ENCODE measurements at places on chromosomes 5 and 9.

DNA sequence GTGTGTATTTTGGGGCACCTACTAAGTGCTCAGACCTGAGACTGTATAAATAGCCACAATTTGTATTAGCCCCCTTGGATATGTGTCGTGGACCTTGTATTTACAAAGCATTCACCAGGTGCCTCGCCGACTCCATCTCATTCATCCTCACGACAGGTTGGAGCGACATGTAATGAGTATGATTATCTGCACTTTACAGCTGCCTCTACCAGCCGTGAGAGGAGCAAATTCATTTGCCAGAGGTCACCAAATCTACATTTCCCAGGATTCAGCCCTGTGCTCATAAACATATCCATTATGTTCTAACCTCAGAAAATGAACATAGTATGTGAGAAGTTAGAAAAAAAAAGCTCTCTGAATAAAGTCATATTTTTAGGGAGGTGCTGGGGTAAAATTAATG lies 167.4 kb downstream of the ZDHHC21 start:
- DNase-seq = no peak

DNA sequence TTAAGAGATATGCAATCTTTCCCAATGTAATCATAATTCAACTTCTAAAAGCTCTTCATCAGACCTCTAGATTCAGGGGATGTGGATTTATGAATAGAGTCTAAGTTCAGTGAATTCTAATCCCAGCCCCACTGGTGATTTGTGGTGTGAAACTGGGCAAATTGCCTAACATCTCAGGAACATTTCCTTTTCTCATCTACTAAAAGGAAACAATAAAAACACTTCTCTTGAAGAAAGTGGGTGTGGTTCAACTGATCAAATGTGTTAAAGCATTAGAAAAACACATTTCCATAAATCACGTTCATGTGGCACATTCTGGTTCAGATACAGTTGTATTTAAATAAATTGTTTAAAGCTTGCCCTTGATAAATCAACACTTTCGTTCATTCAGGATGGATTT lies 631.7 kb upstream of the CDH6 start:
- DNase-seq = no peak

- DNase-seq = no peak
These were observed 101.0 kb downstream of the FGF1 start for GRCh38 chr5:142584891-142585290.

- peak; percentile 26 for DNase-seq
These were observed 155.8 kb upstream of the SMIM23 start for GRCh38 chr5:171629628-171630349.

GRCh38 chr5:15643731-15644130 lies 143.8 kb downstream of the FBXL7 start:
- DNase-seq = no peak

- no peak for DNase-seq
These were observed 120.5 kb downstream of the PAX5 start for GRCh38 chr9:36913393-36914211.

DNA sequence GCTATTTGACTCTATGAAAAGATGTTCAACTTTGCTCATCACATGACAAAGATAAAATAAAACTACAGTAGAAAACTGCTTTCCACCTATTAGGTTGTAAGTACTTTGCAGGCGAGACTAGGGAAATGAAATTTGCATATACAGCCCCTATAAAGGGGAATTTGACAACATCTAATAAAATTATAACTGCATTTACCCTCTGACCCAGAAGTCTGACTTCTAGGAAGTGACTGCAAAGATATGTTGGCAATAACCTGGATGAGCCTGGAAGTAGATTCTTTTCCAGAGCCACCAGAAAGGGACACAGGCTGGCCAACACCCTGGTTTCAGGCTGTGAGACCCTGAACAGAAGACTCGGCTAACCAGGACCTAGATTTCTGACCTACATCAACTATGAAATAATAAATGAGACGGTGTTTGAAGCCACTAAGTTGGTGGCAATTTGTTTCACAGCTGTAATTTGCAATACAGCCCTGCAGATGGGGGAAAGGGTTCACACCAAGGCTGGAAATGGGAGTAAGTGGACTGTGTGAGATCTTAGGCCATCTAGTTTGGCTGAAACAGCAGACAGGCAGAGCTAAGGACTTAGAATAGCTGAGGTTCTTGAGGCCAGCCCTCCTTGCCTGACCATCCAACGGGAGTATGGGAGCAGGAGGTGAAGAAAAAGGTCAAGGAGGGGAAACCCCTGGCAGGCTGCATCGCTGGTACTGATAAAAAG lies 106.6 kb downstream of the SIL1 start:
- peak; percentile 25 for DNase-seq

DNA sequence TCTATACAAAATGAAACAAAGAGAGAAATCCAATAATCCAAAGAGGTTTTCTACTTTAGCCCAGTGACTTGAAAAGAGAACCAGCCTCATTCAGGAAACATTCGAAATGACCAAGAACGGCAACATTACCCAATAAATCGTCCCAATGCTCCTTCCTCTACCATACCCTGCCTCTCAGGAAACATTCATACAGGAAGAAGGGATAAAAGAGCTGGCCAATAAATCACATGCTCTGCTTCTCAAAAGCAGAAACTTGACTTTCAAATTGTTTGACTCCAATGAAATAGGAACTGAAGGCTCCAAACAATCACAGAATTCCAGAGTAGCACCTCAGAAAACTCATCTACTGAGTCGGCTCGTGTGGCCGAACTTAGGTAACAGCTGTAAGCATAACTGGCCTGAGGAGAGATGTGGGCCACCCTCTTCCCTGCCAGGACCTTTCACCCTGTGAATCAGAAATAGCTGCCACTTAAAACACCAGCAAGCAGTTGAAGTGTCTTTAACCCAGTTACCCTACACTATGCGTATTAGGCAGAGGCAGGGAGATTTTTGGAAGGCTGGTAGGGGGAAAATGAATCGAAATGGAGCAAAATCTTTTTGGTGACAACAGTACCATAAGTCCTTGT lies 14.6 kb downstream of the ARL15 start:
- DNase-seq = peak; percentile 82

- DNase-seq = no peak
These were observed 87.7 kb downstream of the GALNT10 start for GRCh38 chr5:154278186-154278585.

DNA sequence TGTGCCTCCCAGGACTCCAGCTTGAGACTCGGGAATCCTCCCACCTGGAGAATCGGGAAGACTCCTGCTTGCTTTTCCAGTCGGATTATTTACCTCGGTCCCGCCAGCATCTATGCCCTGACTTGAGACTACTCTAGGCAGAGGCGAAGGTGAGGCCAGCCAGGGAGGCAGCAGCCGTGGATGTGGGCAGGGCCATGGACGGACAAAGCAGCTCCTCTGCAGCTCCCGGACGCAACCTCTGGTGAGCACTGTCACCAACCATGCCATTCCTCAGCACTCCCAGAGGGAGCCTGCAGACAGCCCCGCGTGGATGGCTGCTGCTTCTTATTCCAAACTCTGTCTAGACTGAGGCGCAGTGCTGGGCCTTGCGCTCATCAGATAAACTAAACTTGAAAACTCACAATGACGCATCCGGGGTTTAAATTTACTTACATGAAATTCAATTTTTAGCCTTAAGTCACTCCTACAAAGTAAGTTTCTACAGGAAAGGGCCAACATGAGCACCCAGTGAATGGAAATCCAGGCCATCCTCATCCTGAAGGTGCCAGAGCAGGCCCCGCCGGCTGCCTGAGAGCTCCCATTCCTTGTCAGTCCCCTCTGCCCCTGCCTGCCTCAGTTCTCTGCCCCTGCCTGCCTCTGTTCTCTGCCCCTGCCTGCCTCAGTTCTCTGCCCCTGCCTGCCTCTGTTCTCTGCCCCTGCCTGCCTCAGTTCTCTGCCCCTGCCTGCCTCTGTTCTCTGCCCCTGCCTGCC lies 17.8 kb downstream of the MED10 start:
- DNase-seq = no peak

DNA sequence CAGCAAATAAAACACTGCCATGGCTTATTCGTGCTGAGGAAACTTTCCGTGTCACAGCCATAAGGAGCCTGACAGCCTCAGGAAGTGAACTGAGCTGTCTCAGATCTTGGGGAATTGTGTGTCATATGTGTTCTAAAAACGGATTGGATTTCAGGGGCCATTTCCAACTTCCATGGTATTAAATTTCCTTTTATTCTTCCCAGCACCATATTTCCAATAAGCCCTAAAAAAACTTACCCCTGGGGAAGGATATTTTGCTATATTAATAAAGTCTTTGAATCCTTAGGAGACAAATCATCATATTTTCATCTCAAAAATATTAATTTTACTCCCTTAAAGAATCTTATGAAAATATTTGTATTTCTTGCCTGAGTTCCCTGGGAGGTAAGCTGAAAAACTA lies 93.9 kb downstream of the LHFPL2 start:
- DNase-seq = no peak

DNA sequence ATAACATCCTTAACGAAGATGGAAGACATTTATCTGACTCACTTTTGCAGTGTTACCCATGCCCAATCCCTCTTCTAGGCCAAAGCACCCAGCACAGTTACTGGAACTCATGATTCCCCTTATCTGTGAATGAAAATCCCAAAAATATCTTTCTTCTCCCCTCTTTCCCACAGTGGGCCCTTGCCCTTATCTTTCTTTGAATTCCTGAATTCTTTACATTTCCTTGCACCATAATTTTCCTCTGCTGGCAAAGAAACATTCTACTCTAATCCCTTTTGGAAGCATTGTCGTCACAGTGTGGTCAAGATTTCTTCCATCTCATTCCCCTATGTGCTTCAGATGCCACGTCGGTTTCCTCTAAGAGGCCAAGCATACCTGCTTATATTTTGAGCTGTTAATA lies 135.9 kb upstream of the LIFR start:
- DNase-seq = no peak

DNA sequence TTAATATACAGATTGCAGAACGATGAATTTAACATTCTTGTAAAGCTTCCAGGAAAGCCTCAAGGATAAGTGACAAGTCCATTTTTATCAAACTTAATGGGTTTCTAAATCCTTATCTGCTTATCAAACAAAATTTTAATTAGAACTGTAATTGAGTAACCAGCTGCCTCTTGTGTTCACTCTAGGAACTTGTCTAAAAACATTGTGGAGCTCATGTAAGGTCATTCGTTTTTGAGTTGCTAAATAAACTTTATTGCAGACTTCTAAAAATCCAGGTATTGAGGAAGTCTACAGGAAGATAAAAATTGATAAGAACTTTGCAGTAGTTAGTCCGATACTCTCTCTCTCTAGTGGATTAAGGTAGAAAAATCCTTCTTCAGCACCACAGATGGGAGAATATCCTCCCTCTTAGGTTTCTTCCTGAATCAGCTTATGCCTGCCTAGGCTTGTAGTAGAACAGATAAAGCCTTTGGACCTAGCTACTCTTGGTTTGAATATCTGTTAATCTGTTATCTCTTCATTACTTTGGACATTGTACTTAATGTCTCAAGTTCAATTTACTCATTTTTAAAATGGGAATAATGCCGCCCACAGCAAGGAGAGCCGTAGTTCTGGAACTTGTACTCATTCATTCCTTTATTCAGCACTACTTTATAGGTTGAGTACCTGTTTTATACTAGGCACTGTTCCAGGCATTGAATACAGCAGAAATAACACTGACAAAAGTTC lies 60.0 kb upstream of the DHFR start:
- no peak for DNase-seq

- DNase-seq = no peak
These were observed 107.9 kb downstream of the DCP2 start for GRCh38 chr5:113084402-113085083.

DNA sequence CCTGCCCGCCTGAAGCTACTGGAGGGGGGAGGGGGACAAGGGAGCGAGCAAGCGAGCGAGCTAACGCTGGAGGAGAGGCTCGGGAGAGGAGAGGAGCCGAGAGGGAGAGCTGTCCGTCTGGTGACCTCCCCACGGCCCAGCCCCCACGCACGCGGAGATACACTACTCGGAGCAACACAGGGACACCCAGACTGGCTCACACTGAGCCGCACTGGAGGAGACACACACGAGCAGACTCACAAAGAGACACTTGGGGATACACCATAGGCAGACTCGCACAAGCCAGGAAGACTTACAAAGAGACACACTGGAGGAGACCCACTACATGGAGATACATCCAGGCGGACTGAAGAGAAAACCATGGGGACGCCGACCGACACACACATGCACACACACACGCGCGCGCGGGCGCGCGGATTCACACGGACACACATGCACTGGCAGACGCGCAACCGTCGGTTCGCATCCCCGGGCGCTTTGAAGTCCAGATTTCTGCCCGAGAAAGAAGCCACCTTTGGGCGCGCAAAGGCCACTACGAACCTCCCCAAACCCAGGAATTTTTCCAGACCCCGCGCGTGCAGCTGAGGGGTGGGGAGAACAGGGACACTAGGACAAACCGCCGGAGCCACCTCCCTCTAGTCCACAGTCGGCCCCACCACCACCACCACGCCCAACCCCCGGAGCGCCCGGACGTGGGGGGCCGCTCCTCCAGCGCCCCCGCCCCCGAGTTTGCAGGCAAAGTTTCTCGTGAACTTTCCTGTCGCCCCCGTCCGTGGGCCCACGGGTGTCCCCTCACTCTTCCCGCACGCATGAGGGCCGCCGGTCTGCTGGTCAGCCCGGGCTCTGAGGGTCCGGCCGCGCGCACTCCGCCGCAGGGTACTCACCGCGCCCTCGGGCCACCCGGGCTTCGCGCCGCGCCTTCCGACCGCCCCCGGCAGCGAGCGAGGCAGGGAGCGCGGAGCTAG lies 571 bp downstream of the CNTFR start:
- no peak for DNase-seq

GRCh38 chr5:169131616-169132301 lies 169.2 kb downstream of the SLIT3 start:
- DNase-seq = no peak

- no peak for DNase-seq
These were observed 502.7 kb downstream of the TLE4 start for GRCh38 chr9:80074439-80074838.

GRCh38 chr9:36150574-36151315 lies 14.2 kb downstream of the GLIPR2 start:
- DNase-seq = peak; percentile 70

GRCh38 chr9:98120476-98120875 lies 1.5 kb upstream of the TRIM14 start:
- DNase-seq = no peak

GRCh38 chr5:181242031-181242451 lies 1.7 kb downstream of the RACK1 start:
- no peak for DNase-seq

DNA sequence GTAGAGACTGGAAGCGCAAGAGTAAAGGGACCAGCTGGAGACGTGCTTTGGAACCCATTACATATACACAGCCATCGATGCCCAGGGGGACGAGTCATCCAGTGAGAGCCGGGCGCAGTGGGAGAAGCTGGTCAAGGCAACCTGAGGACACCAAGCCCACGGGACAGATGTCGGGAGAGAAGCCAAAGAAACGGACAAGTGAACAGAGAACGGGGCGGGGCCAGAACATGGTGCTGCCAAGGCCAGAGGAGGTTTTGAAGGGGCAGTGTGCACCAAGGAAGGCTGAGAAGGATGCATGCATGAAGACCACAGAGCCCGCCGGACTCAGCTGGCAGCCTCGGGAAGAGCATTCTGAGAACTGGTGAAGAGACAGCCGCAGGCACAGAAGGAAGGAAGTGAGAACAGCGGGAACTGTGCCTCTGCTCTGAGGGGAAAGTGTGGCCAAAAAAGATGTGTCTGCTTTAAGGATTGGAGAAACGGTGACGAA lies 20.3 kb downstream of the CAMSAP1 start:
- peak; percentile 52 for DNase-seq

- no peak for DNase-seq
These were observed 371.5 kb upstream of the KLF4 start for GRCh38 chr9:107861075-107861474.

Data from inflammatory macrophage (primary cell).